GM13977 (cell line): ENCODE measurements at places on chromosomes 16 and 17.

- DNase-seq = no peak
Measured at GRCh38 chr17:64024781-64025731, 4.6 kb upstream of the ICAM2 start.

- DNase-seq = no peak
Measured at GRCh38 chr17:1943436-1943831, 81.7 kb downstream of the RTN4RL1 start.

DNA sequence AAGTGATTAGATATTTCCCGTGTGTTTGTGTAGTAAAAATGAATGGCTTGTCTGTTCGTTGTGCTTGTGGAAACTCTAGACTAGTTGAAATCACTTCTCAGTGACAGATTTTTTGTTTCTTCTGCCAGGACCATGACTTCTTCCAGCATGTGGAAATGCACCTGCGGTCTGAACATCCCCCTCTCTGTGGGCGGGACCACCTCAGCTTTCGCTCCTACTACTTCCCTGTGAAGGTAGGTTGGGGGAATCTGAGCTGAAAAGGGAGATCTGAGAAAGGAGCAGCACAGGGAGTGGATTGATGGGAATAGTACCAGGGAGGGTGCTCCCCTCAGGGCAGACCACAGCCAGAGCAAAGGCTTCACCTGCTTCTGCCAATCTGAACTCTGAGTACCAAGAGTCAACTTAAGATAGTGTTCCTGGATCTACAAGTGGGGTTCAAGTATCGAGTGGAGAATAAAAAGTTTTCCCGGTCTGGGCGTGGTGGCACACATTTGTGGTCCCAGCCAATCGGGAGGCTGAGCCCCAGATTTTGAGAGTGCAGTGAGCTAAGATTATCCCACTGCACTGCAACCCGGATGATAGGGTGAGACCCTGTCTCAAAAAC, 47.5 kb downstream of the SF3B3 start:
- DNase-seq = no peak

DNA sequence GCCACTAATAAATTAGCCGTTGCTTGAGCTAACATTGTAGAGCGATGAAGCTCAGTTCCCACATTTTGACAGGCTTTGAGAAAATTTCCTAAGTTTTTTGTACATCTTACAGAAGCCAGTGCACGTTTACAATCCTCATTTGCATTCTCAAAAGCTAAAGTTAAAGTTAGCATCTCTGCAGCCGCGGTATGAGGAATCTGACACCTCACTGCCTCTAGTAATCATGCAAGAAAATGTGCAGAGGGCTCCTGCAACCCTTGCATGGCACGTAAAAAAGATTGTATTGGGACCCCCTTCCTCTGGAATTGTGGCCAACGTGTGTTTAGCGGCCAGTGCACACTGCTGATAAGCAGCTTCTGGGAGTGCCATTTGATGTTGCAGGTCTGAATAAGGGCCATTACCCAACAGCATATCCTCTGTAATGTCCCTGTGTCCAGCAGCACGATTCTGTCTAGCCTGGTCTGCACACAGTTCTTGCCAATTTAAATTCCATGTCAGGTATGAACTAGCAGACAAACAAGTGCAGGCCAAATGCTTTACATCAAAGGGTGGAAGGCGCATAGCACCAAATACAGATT, 12.4 kb upstream of the ZNF689 start:
- no peak for DNase-seq

- DNase-seq = no peak
Measured at GRCh38 chr17:28390141-28390540, 15.9 kb downstream of the SLC46A1 start.

DNA sequence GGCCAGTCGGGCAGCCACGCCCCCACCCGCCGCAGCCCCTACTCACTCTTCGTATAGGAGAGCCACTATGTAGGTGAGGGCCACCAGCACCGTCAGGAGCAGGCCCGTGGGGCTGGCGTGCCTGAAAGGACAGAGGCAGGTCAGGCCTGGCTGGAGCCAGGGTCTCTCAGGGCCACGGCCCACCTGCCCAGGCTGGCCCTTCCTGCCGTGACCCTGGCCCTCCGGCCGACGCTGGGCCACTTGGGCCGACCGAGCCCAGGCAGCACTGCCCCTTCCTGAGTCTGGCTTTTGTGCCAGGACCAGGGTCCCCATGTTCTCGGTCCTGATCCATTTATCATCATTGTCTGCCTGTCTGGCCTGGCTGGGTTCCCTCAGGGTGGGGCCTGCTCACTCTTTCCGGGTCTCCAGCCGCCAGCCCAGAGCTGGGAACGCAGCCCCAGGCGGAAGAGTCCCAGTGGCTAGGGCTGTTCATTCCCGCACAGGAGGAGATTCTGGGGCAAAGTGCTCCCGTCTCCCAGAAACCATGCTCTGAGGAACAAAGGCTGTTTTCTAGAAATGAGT, 10.1 kb upstream of the RASD1 start:
- DNase-seq = no peak

- DNase-seq = no peak
Measured at GRCh38 chr17:56936697-56937322, 23.0 kb upstream of the TRIM25 start.

GRCh38 chr16:53901408-53901807, 197.5 kb downstream of the FTO start:
- no peak for DNase-seq

DNA sequence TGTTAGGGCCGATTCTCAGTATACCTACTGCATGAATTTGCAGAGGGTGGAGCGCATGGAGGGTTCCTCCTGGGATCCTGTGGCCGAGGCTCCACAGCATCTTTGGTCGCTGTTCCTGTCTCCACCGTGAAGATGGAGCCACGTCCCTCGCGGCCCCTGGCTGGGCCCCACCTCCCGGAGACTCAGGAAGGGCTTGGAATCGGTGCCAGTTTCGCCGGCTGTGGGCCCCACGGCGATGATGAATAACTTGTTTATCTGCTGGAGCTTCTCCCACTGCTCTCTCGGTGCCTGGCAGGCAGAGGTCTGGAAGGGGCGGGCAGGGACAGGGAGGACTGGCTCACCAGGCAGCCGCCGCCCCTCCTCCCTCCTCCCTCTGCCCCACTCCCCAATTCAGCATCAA, 8.1 kb downstream of the SLC5A11 start:
- no peak for DNase-seq

DNA sequence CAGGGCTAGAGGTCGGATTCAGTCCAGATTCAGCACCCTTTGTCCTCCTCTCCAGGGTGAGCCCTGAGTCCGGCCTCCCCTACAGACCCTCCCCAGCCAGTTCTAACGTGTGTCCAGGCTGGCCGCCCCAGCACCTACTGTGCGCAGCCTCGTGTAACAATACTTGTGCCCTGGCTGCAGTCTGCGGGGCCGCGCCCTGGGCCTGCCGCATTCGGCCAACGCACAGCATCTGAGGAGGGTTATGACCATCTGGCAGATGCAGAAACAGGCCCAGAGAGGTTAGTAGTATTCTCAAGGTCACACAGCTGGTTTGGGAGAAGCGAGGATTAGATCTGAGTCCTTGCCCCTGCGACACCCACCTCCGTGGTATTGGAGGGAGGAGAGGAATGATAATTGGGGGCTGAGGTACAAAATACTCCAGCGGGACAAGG, 968 bp downstream of the RIPOR1 start:
- peak; percentile 42 for DNase-seq

GRCh38 chr16:73048292-73049080, 558 bp upstream of the ZFHX3 start:
- no peak for DNase-seq

DNA sequence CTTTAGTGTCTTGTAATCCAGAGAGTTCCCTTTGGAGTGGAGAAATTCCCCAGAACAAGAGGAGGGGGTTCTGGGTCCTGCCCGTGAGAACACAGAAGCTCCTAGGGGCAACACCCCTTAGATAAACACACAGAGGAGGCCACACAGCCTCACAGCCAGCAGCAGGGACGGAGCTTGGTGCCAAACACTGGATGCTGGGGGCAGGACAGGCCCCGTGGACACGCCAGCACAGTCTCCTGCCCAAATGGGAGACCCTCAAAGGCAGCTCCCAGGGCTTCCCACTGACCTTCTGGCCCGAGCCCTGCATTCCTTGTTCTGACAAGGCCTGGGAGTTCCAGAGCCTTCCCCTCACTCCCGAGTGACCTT, 31.8 kb upstream of the JPH3 start:
- no peak for DNase-seq

GRCh38 chr16:87560428-87561199, 41.7 kb upstream of the JPH3 start:
- DNase-seq = peak; percentile 48

- DNase-seq = no peak
Measured at GRCh38 chr17:69501591-69502468, 87.3 kb downstream of the MAP2K6 start.

DNA sequence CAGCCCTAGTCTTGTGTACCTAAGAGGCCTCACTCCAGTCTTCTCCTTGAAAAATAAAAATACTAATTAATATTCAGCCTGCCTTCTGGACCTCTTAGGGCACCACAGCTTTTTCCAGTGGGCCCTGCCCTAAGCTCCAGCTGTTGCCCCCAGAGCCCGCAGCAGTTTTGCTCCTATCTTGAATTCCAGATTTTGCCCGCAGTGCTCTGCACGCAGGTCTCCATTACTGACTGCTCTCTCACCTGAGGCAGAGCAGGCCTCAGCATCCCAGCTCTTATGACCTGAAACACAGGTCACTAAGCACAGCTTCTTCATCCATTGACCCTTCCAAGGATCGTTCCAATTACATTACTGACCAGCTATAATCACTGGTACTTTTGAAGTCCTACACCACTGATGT, 28.4 kb upstream of the NAGLU start:
- no peak for DNase-seq

- peak; percentile 89 for DNase-seq
Measured at GRCh38 chr17:81387100-81388090, 7.9 kb upstream of the BAHCC1 start.

DNA sequence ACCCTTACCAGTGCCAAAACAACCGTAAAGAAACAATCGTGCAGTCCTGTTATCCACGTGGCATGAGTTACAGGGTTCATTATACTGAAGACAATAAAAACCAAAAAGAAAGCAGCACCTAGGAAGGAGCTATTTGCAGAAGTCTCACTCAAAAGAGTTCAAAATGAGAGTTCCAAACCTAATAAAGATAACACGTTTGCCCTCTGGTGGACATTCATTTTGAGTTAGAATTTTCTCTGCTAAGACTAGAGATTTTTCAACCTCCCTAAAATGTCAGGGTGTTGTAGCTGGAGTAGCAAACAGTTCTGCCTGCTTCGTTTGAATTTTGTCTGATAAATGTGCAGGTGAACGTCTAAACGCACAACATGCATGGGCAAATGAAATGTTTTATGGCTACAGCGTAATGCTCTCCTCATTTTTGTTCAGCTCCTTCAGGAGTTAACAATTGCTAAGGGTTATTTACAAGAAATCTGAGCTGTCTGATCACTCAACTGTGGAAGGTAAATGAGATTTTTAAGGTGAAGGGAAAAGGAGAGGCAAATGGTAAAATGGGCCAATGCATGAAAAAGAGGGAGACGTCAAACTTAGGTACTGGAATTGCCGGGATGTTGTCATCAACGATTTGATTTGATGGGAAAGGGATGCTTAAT, 1067.9 kb upstream of the EEF2KMT start:
- no peak for DNase-seq

DNA sequence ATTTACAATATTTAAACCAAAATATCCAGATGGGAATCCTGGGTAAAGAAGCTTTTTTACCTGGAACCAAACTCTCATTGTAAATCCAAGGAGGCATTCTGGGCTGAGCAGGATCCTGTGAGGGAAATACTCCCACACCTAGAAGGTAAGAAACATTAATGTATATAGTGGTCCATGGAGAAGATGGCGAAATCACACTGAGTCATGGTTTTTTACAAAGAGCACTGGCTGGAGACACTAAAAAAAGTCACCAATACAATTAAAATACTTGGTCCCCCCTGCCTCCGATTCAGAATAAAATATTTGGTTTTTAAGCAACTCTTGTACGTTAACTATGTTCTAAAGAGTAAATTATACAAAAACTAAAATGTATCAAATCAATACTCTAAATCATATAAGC, 32.9 kb downstream of the SYNRG start:
- no peak for DNase-seq

DNA sequence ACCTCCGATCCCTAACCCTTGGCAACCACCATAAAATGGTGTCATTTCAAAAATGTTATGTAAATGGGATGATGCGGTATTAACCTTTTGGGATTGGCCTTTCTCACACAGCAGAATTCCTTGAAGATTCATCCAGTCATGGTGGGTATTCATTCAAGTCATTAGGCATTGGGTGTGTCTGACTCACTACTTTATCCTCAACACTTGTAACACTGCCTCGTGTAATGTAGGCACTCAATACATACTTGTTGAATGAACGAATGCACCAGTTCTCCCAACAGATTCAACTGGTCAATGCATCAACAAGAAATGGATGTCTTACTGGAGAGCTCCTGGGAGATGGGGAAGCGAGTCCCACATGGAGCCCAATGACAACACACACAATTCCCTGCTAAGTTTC, 21.8 kb upstream of the GAN start:
- no peak for DNase-seq

DNA sequence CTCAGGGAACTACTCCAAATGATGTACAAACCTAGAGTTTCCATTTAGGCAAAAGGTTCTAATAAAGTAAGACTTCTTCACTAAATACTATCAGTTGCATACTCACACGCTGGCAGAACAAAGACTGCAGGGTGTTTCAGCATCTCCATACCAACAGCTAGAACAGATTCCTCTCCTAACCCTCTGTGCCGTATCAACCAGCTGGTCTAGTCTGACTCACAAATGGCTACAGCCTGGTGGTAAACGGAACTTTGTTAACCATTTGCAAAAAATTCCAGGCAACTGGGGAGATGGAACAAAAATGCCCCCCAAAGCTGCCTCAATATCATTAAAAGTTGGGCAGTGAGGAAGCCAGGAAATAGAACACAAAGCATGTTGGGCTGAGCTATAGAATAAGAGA, 217.1 kb downstream of the GRIN2A start:
- no peak for DNase-seq

DNA sequence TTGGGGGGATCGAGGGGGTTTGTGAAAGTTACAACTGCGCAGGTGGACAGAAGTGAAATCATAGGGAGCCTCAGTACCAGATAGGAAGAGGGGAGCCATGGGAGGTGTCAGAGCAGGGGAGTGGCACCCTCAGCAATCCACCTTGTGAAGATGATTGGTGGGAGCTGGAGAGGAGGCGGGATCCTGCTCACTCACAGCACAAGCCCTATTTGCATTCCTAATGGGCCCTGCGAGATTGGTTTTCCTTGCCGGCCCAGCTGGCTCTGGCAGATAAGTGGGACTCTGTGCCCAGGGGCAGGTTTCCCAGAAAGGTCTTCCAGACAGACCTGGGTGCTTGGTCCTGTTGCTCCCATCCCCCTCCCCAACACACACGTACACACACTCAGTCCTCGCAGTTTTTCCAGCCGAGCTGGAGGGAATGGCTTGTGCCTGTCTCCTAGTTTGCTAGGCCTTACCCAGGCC, 9.4 kb downstream of the WNT3 start:
- DNase-seq = no peak

DNA sequence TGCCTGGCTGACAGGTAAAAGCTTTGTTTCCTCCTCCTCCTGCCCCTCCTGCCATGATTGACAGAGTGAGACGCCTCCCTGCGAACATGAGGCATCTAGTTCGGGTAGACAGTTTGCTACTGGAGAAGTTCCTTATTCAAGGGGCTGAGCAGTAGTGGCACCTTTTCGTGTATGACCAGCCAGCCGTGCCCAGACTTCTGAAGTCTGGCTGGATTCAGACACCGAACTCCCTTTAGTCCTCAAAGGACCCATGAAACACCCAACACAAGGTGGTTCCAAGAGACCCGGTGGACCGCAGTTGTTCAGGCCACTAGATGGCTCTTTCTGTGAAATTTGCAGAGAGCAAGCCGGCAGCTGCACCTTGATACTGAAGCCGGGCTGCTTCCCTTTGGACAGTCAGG, 192.8 kb downstream of the XYLT1 start:
- DNase-seq = peak; percentile 31

- no peak for DNase-seq
Measured at GRCh38 chr17:603406-604114, 111.1 kb downstream of the VPS53 start.
